H1 (cell line): ENCODE measurements at places on chromosomes 2 and 18.

DNA sequence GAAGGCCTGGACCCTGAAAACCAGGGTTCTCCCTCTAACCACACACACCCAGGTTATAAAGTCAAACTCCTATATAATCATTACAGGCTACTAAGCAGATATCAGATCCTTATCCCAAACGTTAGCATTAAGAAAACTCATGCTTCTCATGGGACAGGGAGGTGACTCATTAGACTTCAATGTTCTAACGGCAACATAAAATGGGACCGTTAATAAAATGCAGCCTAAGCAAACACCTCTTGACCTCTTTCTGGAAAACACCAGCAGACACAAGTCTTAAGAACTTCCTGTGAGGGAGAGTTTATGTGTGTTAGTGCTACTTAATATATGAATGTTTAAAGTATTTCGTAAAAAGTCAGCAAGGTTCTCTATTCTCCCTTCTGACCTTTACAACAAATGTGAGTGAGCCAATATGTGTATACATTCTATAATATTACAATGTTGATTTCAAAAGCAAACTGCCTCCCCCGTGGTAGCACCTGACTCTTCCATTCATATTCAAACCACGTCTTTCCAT lies 31.7 kb downstream of the LPIN2 start:
- H3K4me3 ChIP-seq, result no peak overlapping the region
- DNase-seq, result no peak
- no peak overlapping the region for H3K27ac ChIP-seq
- no peaks in the 10 kb centered on the region for H3K27me3 ChIP-seq

DNA sequence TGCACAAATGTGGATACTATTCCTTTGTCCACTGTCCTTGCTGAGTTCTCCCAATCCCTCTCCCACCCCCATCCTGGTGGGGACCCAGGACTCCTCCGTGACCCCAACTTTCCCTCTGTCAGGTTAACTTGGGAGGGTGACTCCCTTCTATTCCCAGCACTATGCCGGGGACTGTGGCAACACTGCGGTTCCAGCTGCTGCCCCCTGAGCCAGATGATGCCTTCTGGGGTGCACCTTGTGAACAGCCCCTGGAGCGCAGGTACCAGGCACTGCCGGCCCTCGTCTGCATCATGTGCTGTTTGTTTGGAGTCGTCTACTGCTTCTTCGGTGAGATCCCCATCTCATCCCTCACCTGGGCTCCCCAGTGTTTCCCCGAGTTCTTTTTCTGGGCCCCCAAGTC lies 739 bp downstream of the TMEM198 start:
- H3K4me3 ChIP-seq, result peak overlapping the region; percentile 52
- no peak for DNase-seq
- peaks cover 10% of the 10 kb centered on the region for H3K36me3 ChIP-seq
- H3K27ac ChIP-seq, result no peak overlapping the region

GRCh38 chr2:238776003-238776760 lies 71.7 kb upstream of the TWIST2 start:
- H3K27me3 ChIP-seq, result no peaks in the 10 kb centered on the region
- no peak overlapping the region for H3K27ac ChIP-seq
- DNase-seq, result no peak
- no peaks in the 10 kb centered on the region for H3K36me3 ChIP-seq
- no peak overlapping the region for H3K4me3 ChIP-seq

DNA sequence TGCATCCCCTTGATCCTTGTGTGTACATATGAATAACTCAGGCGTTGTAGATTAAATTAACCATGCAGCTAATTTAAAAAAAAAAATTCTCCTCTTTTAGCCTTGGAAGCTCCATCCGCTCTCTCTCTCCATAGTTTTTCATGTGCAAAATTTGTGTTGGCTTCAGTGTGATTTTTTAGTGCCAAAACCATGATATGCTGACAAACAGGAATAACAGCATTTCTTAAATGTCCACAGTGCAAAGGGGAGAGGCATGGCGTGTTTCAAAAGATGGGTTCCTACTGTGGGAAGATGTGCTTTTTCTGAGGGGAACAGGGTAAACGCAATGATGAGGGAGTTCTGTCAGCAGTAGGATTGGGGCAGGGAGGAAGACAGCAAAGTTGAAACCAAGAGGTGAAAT lies 247.0 kb downstream of the ICOS start:
- H3K27ac ChIP-seq, result no peak overlapping the region
- no peaks in the 10 kb centered on the region for H3K27me3 ChIP-seq
- DNase-seq, result no peak
- no peak overlapping the region for H3K4me3 ChIP-seq

GRCh38 chr2:182208421-182208820 lies 218.4 kb downstream of the PDE1A start:
- no peak overlapping the region for H3K4me3 ChIP-seq
- no peak overlapping the region for H3K27ac ChIP-seq
- H3K27me3 ChIP-seq, result no peaks in the 10 kb centered on the region
- H3K4me1 ChIP-seq, result no peaks in the 10 kb centered on the region; the same call in 1 of the 2 replicates
- no peaks in the 10 kb centered on the region for H3K36me3 ChIP-seq

DNA sequence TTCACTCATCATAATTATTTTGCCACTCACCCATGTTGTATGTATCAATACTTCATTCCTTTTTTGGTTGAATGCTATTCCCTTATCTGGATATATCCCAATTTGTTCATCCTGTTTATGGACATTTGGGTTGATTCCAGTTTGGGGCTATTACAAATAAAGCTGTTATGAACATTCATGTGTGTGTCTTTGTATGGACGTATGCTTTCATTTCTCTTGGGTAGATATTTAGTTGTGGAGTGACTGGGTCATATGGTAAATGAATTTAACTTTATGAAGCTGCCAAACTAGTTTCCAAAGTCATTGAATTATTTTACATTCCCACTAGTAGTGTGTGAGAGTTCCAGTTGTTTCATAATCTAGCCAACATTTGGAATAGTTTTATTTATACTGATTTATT lies 2.7 kb downstream of the FAM228B start:
- H3K36me3 ChIP-seq, result no peaks in the 10 kb centered on the region
- H3K27me3 ChIP-seq, result no peaks in the 10 kb centered on the region
- no peak for DNase-seq
- H3K27ac ChIP-seq, result no peak overlapping the region
- H3K4me3 ChIP-seq, result no peak overlapping the region

DNA sequence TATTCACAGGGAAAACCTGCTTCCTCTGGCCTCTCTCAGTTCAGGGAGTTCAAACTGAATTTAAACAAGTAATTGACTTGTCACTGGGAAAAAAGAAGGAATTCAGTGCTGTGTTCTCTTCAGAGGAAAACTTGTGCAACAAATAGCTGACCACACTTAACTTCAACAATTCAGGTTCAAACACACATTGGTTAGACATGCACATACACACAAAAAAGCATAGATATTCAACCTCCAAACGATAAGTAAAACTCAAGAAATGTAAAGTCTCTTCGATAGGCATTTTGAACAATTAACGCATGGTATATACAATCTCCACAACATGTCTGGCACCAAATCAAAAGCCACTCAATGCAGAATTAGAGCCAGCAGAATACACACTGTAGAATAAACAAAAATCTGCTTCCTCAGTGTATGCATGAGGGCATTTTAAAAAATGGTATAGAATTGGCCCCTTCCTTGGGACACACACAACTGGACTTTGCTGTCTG lies 269.0 kb downstream of the TCF4 start:
- no peak overlapping the region for H3K27ac ChIP-seq
- H3K36me3 ChIP-seq, result no peaks in the 10 kb centered on the region
- DNase-seq, result no peak
- H3K4me1 ChIP-seq, result no peaks in the 10 kb centered on the region; the same call in 1 of the 2 replicates
- no peak overlapping the region for H3K4me3 ChIP-seq

DNA sequence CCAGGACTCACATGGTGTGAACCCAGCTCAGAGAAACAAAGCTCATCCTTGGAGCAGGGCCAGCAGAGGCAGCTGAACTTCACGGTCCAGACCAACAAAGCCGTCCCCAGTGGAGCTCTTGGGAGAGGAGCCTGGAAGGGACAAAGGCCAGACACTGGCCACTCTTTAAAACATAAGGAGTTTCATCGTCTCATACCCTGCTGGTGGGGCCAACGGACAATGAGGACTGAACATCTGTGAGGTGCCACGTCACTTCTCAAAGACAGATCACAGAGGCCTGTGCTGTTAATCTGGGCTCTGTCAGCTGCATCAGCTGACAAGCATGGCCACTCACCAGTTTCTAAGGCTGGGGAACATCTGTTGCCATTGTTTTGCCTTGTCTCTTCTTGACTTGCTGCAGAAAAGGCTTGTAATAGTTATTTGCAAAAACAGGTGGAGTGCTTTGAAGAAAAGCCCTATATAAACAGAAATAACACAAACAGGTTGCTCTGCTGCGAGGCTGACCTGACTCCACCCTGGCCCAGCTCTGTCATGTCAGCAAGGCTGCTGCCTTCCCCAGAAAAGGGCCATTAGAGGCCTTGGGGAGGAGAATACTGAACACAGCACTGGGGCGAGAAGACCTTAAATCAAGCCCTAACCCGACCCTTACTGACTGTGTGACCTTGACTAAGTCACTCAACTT lies 68.1 kb upstream of the DAPL1 start:
- H3K36me3 ChIP-seq, result no peaks in the 10 kb centered on the region
- no peaks in the 10 kb centered on the region for H3K27me3 ChIP-seq
- no peak overlapping the region for H3K27ac ChIP-seq
- 0 out of 2 replicates have a peak, but pooled peaks cover 3% of the 10 kb centered on the region for H3K4me1 ChIP-seq
